ENCODE measurements at places on chromosomes 3 and 15.

DNA sequence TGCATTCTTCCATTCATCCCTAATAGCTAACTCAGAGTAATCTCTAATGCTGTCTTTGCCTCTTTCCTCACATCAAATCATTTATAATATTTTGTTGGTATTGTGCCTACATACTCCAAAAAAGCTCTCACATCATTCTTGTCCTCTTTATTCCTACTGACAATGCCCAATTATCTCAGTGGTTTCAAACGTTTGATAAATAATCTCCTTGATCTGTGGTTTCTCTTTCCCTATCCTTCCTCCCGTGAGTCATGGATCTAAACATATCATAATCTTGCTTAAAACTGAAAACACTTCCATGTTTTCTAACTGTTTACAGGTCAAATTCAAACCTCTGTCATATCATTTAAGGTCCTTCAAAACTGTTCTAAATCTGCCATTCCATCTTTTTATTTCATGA is 115.1 kb downstream of the CNTN6 start:
- DNase-seq, result no peak

GRCh38 chr3:59251869-59252268 is 202.0 kb upstream of the CFAP20DC start:
- no peak for DNase-seq

GRCh38 chr3:110494093-110494490 is 577.5 kb upstream of the NECTIN3 start:
- DNase-seq, result no peak

GRCh38 chr3:58963928-58964503 is 85.8 kb downstream of the CFAP20DC start:
- no peak for DNase-seq

GRCh38 chr15:68508485-68509189 is 70.2 kb upstream of the CORO2B start:
- DNase-seq, result no peak

DNA sequence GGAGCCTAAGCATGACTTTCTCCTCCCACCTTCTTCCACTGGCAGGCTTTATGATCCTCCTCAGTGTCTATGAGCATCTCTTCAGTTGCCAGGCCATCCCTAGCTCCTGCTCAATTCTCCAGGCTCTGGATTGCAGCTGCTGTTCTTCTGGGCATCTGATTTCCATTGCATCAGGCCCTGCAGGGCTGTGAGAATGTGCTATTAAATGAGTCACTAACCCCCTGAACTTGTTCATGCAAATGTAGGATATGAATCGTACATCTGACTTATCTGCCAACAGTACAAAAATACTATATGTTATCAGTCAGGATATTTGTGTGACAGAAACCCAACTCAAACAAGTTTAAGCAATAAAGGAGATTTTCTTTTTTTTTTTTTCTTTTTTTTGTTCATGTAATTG is 11.9 kb downstream of the GPR176 start:
- peak; percentile 61 for DNase-seq

- DNase-seq, result no peak
Measured at GRCh38 chr15:49255966-49256759, 86.1 kb downstream of the GALK2 start.

GRCh38 chr3:100120012-100120411 is 5.7 kb upstream of the FILIP1L start:
- no peak for DNase-seq

DNA sequence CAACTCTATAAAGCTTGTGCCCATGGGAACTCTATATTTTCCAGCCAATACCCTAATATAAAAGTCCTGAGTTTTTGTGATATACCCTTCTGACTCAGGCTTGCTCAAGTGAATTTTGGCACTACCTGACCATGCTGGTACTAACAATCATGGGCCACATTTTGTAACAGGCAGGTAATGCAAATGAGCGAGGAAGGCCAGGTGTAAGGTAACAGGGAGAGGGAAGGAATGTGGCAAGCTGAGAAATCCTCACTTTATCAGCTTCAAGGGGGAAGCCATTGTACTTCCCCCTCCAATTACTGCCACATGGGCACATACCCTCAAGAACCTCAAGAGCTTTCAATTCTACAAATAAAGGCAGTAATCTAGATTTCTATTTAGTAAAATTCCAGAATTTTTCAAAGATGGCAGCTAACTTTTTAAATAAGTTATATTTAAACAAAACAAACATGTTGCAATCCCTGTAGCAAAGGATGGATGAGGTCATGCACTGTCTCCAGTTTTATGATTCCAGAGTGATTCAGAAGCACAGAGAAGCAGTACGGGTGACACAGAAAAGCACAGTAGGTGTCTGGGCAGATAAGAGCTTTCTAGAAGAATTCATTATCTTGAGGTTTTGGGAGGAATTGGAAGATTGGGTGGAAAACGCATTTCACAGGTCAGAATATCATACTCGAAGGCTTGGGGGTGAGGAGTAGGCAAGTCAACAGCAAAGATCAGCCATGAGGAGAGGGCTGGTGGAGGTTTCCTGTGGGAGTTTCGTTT is 87.6 kb downstream of the FOXP1 start:
- DNase-seq, result peak; percentile 80

DNA sequence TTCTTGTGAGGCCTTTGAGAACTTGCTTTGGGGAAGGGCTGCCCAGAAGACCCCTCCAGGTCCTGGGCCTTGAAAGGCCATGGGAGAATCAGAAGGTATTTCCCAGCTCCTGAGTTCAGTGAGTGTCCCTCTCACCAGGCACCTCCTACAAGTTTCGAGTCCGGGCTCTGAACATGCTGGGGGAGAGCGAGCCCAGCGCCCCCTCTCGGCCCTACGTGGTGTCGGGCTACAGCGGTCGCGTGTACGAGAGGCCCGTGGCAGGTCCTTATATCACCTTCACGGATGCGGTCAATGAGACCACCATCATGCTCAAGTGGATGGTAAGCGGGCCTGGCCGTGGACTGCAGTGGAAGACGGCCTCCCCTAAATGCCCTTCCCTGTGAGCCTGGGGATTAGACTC is 68.3 kb downstream of the BOC start:
- DNase-seq, result no peak

GRCh38 chr3:71456156-71456555 is 127.4 kb downstream of the FOXP1 start:
- no peak for DNase-seq

- peak; percentile 61 for DNase-seq
Measured at GRCh38 chr15:22979238-22980188, 655 bp downstream of the CYFIP1 start.

GRCh38 chr3:48784426-48785120 is 63.1 kb downstream of the PRKAR2A start:
- peak; percentile 23 for DNase-seq

DNA sequence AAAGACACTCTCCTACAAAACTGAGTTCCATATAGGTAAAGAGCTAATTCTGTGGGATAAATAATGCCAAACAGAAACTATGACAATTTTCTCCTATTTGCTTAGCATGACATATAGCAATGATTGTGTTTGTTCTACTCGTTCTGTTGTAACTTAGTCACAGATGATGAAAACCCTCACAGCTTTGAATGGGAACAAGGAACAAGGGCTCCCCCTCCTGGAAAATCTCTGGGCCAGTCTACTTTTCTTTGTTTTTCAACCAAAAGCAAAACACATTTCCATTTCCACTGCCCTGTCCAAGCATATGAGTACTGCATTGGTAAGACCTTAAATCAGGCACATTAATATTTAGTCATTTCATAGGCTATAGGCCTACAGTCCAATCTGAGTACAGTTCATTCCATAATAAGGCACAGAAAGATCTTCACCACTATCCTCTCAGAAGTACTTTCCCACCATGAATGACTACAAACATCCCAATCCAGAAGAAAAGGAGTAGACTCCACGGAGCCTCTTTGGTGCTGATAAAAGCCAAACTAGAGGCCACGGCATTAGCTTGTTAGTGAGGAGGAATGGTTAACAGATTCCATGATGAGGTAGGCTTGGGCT is 67.1 kb downstream of the ATP8B4 start:
- DNase-seq, result peak; percentile 80

DNA sequence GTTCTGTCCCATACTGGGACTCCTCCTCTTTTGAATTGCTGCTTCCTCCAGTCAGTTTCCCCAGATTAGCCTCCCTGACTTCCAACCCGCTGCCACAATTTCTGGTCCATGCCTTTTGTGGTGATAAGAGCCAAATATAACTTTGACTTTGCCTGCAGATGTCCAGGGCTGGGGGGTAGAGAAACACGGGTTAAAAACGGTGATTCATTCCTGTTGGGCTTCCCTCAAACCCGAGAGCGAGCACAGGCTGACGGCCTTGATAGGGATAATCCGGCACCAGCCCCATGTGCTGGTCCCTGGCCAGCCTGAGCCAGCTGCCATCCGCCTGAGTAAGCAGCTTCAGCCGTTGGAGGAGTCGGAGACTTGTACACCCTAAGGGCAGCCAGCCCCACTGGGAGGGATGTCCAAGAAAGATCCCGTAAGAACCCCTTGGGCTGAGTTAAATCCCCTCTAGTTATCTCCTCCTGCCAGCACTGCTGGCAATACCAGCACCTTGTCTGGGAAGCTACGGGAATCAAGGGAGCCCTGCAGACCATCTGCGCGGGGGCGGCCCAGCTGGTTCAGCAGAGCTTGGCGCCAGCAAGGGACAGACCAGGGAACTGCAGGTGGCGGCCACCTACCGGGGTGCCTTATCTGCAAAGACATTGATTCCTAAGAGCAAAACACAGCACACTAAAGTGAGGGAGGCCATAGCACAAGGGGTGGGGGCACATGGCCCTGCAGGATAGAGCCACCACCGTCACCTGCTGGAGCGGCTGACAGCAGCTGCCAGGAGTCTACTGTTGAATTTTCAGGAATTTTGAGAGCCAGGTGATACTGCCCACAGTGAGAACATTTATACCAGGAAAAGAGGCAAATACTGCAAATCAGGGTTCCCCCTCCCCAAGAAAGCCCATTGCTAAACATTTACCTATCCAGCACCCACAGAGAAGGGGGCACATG is 18.1 kb downstream of the CSPG4 start:
- DNase-seq, result peak; percentile 70

GRCh38 chr3:82521657-82522056 is 760.2 kb upstream of the GBE1 start:
- DNase-seq, result no peak

- no peak for DNase-seq
Measured at GRCh38 chr3:120693439-120694171, 11.6 kb upstream of the HGD start.

DNA sequence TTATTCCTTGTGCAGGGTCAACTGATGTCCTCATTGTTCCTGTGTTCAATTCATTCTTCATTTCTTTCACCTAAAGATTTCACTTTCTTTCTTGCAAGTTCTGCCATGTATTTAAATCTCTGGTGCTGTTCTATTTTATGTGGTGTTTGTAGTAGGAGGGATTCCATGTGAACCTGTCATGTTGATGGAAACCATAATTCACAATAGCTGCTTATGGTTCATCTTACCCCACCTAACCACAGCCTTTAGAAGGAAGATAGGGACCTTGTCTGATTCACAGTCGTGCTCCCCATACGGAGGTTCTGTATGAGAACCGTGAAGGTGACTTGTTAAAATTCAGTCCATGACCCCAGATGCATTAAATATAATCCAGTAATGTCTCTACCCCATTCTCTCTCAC is 21.9 kb downstream of the SLCO2A1 start:
- DNase-seq, result no peak

DNA sequence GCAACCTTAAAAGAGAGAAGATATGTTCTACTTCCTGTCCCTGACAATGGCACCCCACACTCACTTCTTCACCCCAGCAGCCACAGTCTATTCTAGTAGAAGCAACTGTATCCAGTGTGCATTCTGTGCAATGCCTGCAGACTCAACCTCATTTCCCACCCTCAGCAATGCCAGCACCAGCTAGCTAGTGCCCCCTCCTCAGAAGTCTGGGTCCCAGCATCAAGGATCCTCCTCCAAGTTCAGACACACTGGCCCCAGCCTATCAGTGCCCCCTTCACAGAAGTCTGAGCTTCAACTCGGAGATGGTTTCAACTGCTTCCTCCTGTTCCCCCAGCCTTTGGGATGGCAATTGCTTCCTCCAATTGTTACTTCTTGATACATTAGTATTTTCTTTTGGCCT is 268.3 kb downstream of the MEX3B start:
- no peak for DNase-seq

GRCh38 chr3:188003188-188004171 is 150.5 kb upstream of the LPP start:
- no peak for DNase-seq

GRCh38 chr3:162610261-162610660 is 1113.7 kb downstream of the OTOL1 start:
- DNase-seq, result no peak

DNA sequence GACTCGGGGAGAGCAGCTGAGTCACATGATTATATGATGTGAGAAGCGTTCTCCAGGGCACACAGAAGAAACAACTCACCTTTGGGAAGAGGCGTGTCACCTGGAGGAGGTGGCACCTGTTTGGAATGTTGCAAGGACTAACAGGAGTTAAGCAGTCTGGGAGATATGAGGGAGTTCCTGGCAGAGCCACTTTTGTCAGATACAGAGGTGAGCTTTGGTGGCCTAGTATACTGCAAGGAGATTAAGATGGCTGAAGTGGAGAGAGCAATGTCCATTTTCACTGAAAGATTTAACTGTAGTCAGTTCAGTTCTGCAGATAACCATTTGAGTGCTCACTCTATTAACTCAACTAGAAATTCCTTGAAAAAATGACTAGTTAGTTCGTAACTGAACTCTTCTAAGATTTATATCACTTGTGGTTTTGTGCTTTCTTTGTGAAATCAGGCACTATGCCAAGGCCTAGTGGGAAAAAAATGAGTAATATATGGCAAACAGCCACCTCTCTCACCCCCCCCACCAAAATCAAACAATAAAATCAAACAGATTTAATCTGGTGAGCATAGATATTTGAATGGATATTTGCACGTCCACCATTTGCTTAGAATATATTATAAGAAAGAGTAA is 61.3 kb downstream of the CRYBG3 start:
- peak; percentile 2 for DNase-seq

DNA sequence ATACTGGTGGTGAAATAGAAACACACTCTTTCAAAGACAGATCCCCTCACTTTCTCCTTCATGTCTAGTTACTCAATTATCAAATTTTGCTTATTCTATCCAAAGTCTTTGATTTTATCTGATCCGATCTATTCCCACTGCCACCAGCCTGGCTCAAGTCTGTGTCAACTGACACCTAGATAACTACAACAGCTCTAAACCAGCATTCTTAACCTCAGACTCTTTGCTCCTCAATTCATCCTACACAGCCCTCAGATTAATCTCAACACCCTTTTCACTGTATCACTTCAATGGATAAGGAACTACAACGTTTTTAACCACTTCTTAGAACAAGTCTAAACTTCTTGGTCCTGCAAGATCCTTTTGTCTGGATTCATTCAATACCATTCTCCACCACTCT is 9.1 kb downstream of the KPNA1 start:
- DNase-seq, result no peak

- DNase-seq, result no peak
Measured at GRCh38 chr3:12591456-12591855, 34.6 kb downstream of the MKRN2 start.

DNA sequence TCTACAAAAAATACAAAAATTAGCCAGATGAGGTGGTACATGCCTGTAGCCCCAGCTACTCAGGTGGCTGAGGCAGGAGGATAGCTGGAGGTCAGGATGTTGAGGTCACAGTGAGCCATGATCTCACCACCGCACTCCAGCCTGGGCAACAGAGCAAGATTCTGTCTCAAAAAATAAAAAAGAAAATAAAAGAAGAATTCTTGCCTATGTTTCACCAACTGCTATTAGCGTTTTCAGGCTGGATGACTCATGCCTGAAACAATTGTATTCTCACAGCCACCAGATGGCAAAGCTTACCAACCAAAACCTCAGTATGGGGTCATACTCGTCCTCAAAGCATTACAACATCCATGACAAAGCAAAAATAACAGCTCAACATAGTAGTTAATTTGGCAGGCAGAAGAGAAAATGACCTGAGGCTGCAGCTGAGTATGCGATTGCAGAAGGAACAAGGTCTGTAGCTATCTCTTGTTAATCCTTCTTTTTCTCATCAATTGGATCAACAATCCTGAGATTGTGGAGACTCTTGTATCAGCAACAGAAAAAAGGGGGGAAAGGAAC is 52.2 kb downstream of the TP53BP1 start:
- peak; percentile 94 for DNase-seq

Measured in RKO (cell line).